Activated CD8-positive, alpha-beta T cell treated with anti-CD3 and anti-CD28 coated beads for 36 hours (primary cell): ENCODE measurements at places on chromosomes 6 and 20.

DNA sequence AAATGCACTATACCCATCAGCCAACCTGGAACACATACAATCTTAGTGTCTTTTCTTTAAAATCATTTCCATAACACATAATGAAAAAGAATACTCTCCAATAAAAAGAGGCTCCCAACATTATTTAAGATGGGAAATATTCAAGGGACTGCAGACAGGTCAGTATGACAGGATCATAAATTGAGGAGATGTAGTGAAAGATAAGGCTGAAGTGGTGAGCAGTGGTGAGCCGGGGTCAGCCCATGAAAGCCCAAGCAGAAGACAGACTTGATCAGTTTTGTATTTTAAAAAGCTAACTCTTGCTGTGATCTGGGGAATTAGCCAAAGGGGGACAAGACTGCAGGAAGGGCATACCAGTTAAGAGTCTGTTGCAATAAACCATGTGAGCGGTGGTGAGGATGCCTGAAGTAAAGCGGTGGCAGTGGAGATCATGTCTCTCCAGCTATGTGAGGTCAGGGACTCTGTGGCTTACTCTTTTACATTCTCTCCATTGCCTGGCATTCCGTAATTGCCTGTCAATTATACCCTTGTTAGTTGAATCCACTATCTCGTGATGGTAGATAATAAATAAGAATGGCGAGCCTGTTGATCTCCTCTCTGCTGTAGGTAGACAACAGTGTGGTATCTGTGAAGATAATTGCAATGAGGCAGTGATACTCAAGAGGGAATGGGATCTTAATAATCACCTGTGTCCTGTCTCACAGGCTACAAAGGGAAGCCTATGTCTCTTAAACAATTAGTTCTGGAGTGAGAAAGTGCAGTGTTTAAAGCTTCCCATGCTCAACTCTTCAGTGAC is 97.4 kb downstream of the FILIP1 start:
- no peak for DNase-seq

DNA sequence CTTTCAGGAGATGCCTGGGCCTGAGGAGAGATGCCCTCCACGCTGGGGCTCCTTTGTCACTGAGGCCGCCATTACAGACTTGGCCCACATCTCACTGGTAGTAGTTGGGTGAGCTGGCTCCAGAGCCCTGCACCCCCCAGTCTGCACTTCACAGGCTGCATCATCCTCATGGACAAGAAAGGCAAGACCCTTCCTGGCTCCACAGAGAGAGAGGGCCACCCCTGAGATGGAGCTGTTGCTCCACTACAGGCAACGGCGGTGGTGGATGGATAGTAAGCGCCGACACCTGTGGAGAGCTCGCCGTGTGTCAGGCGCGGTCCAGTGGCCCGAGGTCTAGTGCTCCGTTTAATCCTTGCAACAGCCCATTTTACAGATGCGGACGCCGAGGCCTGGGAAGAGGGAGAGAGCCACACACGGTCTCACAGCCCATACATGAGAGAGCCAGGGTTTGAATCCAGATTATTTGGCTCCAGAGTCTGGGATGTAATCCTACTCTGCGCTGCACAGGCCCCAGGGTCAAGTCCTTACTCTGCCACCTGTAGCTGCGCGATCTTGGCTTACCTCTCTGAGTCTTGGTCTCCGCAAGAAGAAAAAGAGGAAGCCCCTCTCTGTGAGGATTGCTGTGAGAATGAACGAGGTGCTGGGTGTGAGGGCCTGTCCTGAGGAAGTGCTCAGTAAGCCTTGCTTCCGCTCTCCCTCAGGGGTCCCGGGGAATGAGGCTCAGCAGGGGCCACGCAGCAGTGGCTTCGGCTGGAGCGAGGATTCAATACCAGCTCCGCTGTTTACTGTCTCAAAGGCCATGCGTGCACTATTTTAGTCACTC is 34.5 kb downstream of the SPDEF start:
- DNase-seq = no peak

DNA sequence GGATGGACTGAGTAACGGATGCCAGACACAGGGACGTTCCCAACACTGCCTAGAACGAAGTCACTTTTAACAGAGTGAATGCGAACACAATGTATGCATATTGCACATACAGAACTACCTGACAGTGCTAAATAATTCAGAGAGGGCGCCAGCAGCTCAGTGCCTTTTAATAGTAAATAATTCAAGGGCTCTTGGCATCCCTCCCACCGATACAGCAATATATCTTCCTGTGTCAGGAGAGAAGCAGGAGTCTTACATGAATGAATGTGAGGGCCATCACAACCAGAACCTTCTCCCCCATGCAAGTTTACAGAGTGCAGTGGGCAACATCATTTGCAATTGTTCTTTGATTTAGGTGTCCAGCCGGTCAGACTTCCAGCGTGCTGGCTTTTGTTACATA is 88.4 kb upstream of the KCNG1 start:
- DNase-seq = no peak

DNA sequence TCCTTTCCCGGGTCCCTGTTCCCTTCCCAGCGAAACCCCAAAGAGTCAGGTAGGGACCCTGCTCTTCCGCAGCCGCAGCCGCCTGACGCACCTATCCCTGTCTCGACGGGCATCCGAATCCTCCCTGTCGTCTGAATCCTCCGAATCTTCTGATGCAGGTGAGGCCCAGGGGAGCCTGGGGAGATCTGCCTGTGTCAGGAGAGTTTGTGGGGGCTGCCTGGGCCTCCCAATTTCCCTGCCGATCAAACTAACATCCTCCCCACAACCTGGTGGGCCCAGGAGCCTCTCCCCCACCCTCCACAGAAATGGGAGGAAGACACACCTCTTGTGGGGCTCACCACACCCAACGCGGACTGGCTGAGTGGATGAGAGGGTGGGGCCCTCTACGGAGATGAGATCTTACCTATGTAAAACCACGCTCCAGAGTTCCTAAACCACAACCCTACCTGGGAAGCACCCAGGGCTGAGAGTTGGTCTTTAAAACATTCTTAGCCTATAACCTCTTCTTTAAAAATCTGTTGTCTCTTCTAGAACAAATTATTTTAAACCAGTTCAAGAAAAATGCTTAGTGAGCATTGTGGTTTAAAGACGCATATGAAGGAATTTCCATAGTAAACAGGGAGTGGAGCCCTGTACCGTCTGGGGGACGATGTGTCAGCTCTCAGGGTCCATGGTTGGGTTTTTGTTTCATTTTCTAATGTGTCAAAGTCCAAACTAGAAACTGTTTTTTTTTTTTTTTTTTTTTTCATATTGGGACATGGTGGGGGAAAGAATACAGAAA is 1.7 kb downstream of the CDC25B start:
- peak; percentile 68 for DNase-seq

DNA sequence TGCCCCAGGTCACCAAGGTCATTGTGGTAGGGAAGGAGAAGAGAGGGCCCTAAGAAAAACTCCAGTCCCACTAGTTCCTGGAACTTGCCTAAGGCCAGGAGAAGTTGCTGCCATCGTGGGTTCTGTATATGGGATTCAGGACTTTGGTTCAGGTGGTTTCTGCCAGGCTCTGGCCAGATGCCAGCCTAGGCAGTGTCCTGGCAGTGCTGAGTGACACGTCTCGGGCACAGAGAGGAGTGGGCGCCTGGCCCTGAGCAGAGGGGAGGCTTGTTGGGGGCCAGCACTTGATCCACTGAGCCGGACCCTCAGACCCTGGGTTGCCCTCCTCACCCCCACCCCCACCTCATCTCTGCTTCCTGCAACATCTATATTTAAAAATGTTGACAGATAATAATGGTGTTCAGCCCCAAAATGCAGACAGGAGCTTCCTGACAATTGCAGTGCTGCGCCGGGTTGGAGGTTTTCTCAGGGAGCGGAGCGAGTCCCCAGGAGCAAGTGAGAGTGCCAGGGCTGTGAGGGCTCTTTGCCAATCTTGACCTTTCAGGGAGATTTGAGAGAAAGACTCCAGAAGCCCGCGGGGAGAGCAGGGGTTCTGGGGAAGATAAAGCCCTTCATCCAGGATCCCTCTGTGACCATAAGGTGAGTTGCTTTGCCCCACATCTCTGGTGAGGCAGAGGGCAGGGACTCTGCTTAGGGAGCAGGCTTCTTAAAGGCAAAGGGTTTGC is 71.9 kb downstream of the PHACTR3 start:
- no peak for DNase-seq

DNA sequence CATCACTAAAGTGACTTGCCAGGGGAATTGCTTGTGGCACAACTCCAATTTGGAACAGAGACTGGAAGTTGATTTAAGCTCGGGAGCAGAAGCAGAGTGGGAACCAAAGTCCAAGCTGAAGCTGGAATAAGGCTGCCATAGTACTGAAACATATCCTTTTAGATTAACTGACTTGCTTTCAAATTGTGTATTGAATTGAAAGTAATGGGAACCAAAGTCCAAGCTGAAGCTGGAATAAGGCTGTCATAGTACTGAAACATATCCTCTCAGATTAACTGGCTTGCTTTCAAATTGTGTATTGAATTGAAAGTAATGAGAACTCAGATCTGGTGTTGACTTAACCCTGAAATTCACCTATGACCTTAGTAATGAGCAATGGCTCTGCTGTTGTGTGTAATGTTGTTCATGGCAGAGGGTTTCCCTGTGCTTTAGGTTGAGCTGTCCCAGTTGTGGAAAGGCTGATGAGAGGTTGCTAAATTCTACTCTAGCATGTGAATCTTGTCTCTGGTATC is 40.2 kb downstream of the CENPW start:
- no peak for DNase-seq

- no peak for DNase-seq
Observed at GRCh38 chr6:146194434-146194833, 165.6 kb downstream of the GRM1 start.

- no peak for DNase-seq
Observed at GRCh38 chr6:41680182-41680965, 42.1 kb downstream of the MDFI start.

DNA sequence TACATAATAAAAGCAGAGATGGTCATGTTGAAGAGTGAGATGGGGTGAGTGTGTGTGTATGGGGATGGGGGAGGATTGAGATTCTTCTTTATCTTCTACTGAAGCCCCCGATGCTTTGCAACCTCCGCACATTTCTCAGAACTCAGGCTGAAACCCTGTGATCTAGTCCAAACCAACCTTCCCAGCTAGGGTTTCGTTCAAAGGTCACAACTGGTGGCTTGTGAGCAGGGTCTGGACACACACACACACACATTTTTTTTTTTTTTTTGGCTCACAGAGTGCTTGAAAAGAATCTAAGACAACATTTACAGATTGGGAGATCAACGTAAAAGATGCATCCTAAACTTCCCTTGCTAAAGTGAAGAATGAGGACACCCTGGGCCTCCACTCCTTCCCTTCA is 225.0 kb upstream of the AGPAT4 start:
- DNase-seq = no peak

DNA sequence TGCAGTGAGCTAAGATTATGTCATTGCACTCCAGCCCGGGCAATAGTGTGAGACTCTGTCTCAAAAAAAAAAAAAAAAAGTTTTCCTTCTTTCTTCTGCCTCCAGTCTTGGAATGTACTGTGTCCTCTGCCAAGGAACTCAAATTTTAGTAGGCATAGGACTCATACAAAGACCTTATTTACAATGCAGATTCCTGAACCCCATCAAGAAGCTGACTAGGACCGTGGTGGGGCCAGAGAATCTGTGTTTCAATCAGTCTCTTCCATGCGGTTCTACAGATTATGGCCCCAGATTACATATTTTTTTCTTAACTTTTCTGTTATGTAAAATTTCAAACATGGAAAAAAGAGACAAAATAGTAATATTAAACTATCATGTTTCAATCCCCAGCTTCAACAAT is 29.8 kb upstream of the PIM1 start:
- no peak for DNase-seq

DNA sequence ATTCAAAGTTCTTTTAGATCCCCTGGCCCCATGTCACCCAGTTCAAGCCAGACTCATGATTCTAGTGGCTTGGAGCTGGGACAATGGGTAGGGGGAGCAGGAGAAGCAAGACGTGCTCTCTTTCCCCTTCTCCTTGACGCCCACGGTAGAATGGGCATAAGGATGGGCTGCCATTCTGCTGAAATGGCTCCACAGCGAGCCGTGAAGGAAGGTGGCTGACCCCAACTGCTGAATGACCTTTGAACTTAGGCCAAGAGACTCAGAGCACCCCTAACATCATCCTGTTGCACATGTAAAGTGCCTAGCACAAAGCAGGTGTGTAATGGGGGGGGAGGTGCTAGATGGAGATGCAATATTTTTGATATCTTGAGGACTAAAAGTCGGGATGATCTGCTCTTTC is 15.8 kb upstream of the PTPN1 start:
- DNase-seq = no peak

DNA sequence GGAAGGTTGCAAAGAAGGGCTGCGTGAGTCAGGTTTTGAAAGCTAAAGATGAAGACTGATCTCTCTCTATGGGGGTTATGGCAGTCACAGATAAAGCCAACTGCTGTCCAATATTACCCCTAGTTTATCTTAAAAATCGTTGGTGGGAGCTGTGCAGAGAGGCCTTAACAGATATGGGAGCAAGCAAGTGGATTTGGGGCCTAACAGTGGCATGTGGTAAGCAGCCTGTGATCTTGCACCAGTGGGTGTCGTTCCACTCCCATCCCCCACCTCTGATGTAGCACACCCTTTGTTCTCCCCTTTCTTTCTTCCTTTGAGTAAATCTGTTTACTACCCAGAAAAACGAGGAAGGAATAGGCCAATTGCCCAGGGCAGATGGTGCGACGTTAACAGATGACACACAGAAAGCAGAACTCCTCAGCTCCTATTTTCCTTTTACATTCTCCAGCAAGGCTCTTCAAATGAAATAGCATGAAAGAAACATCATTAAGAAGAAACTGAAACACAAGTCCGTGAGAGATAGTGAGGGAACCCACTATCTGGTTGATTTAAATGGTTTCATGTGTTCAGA is 274.1 kb upstream of the CITED2 start:
- DNase-seq = no peak

- no peak for DNase-seq
Observed at GRCh38 chr6:4470698-4471210, 305.4 kb upstream of the CDYL start.

- no peak for DNase-seq
Observed at GRCh38 chr6:127030111-127030510, 88.4 kb upstream of the RSPO3 start.

- DNase-seq = no peak
Observed at GRCh38 chr6:56690519-56691285, 48.0 kb upstream of the DST start.

GRCh38 chr20:36756496-36756895 is 10.6 kb upstream of the NDRG3 start:
- no peak for DNase-seq

DNA sequence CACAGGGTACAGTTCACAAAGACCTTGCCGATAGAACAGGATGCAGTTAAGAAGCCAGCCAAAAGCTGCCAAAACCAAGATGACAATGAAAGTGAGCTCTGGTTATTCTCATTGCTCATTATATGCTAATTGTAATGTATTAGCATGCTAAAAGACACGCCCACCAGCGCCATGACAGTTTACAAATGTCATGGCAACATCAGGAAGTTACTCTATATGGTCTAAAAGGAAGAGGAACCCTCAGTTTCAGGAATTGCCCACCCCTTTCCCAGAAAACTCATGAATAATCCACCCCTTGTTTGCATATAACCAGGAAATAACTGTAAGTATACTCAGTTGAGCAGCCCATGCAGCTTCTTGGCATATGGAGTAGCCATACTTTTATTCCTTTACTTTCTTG is 748.7 kb downstream of the QKI start:
- DNase-seq = no peak

GRCh38 chr6:37141281-37142049 is 28.5 kb upstream of the PIM1 start:
- DNase-seq = no peak

GRCh38 chr6:11921017-11921438 is 91.1 kb upstream of the HIVEP1 start:
- no peak for DNase-seq
